ENCODE measurements at places on chromosomes 2 and 18.

DNA sequence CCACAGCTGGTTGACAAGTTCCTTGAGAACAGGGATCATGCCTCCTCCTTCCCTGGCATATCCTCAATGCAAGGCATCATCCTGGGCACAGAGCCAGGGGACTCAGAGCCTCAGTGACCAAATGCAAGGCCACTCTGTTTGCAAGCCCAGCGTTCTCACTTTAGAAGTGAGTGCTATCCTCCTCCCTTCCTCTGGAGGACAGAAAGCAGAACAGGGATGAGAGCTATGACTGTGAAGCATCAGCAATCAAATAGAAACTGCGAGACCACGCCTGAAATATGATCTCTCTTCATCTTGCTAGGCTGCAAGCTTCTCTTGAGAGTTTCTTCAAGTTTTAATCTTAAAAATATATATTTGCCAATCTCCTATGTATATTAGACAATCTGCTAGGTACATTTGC is 119.8 kb downstream of the LRATD1 start:
- DNase-seq: no peak

DNA sequence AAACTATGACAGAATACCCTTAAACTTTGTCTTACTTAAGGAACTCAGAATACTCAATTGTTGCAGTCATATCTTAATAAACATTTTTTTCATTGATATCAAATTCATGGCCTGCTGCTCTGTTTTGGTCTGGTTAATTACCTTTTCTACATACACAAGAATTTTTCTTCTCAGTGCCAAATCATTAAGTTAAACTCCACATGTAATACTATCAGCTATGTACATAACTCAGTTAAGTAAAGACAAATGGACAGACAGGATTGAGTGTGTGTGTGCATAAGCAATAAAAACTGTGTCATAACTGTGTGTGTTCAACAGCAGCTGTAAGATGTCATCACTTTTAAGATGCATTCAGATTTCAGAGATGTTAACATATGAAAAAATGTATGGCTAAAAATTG is 34.4 kb downstream of the VRK2 start:
- no peak for DNase-seq

- DNase-seq: no peak
Measured at GRCh38 chr2:75614162-75614651, 32.4 kb upstream of the MRPL19 start.

GRCh38 chr2:240916571-240917008 is 10.5 kb downstream of the CROCC2 start:
- DNase-seq: no peak

DNA sequence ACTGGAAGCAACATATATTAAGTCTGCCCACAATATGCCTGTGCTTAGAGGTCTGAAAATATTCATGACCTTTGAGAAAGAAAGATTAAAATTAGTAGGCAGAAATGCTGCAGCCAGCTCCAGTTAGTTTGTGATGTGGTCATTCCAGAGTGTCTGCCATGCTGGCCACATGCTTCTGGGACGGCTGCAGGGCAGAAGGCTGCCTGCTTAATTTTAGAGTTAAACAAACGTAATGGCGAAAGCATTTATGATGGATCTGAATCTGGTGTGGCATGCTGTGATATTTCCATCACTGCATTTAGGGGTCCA is 95.4 kb downstream of the FHOD3 start:
- DNase-seq: no peak

- DNase-seq: no peak
Measured at GRCh38 chr2:73915437-73915993, 11.2 kb upstream of the DGUOK start.

DNA sequence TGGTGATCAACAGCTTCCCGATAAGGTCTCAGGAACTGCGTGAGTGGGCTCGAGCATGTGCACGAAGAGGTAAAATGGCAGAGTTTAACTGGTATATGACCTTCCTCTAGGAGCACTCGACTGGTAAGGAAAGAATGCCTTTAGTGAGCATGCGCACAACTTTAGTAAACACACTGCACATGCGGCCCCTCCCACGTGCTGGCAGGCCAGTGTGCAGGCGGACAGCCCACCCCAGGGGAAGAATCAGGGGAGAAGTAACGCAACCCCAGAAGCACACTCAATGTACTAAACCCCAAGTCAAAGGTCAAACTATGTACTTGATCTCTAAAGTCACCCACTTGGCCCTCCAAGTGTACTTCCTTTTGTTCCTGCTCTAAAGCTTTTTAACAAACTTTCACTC is 28.7 kb upstream of the SLC25A52 start:
- DNase-seq: no peak

DNA sequence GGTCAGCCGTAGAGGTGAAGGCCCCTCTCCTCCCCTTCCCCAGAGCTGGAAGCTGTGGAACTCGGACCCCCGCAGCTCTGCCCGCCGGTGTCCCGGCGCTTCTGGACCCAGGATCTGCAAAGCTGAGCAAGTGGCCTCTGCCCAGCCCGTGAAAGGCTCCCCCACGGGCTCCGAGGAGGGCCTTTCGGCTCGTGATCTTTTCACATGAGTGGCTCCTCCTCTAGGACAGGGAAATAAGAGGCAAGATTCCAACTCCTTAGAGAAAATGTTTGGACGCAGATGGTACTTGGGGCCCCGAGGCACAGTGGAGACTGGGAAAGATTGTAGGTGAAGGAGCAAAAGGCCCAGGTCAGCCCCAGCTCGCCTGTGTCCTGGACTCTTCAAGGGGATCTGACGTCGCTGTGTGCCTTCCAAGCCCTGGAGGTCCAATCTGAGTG is 48.2 kb upstream of the SP3 start:
- no peak for DNase-seq

- no peak for DNase-seq
Measured at GRCh38 chr2:121080013-121080772, 204.8 kb downstream of the TFCP2L1 start.

GRCh38 chr2:65227020-65227455 is 593 bp upstream of the ACTR2 start:
- no peak for DNase-seq

GRCh38 chr2:6676776-6677175 is 188.9 kb downstream of the CMPK2 start:
- no peak for DNase-seq

- DNase-seq: no peak
Measured at GRCh38 chr18:79803611-79804051, 5.9 kb downstream of the KCNG2 start.

DNA sequence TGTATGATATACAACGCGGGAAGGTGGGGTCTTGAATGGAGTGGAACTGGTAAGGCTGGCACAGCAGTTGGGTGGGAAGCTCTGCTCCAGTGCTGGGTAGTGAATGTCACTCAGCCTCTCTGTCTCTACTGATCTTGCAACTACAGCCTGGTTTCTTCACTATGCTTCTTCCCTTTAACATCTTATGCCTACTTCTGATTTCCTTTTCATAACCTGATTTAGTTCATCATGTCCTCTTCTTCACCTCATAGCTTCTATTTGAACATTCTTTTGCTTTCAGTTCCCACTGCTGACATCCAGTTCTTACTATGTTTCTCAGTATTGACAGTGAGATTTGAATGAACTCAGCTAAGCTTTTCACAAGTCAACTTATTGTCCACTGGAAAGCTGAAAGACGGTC is 286.2 kb downstream of the ARL6IP6 start:
- no peak for DNase-seq

- no peak for DNase-seq
Measured at GRCh38 chr2:217160978-217161973, 301.4 kb upstream of the TNP1 start.

DNA sequence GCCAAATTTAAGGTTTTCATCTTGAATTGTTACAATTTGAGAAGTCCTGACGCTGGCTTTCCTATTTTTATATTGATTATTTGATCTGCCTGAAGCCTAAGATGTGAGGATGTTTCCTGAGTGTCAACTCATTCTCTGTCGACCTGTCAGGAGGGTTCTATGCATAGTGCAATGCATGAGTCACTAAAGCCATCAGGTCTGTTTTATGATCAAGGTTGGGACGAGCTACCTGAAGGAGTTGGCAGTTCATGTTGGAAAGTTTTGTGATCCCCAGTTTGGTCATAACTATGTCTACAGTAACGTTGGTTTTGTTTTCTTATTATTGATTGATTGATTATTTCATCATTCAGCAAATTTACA is 71.2 kb downstream of the NABP1 start:
- DNase-seq: no peak

- no peak for DNase-seq
Measured at GRCh38 chr2:28389399-28390240, 3.0 kb upstream of the FOSL2 start.

DNA sequence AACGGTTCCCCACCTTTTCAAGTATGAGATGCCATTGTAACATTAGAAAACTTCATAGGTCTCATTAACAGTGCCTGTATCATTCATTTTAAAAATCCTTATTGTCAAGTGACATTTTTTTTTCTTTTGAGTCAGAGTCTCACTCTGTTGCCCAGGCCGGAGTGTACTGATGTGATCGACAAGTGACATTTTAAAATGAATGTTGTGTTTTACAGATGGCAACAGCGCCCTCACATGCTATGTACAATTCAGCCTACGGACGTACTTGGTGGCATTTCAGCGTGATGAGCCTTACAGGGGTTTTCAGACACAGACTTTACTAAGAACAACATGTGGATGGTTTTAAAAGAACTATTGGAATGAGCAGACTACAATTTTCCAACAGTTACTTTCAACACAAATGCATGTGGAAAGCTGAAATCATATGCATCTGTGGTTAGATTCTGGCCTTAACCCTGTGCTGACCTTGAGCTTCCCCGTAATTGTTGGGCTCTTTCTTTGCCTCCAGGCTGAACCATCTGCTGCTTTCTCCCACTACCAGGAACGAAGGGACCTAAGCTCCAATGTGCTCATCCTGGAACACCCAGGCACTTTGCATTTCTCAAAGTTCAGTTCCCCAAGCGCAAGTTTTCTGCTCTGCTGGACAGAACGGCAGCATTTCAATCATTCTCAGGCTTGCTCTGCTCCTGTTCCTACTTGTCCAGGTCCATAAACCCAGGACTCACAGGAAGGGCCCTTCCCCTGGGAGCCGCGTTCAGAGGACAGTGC is 119.9 kb upstream of the NDUFV2 start:
- DNase-seq: no peak

All from stimulated activated CD4-positive, alpha-beta T cell treated with anti-CD3 and anti-CD28 coated beads, Interleukin-15, amount 100 ng/mL, for 1 hour (primary cell).